ENCODE measurements at places on chromosomes 11 and 22. TPM values are rescaled to one million over a fixed set of nuclear protein-coding genes. Genes with fewer than 3 reads are reported as not detected.

- H3K4me1 ChIP-seq: no peaks in the 10 kb centered on the region
- H3K4me3 ChIP-seq: no peak overlapping the region
- peak; percentile 45 for DNase-seq
- no peaks in the 10 kb centered on the region for H3K36me3 ChIP-seq
- no peak overlapping the region for H3K27ac ChIP-seq
Observed at GRCh38 chr22:36194971-36195370, 6.6 kb downstream of the APOL4 start.

- H3K4me1 ChIP-seq: no peaks in the 10 kb centered on the region
- no peak overlapping the region for H3K27ac ChIP-seq
- no peaks in the 10 kb centered on the region for H3K27me3 ChIP-seq
- DNase-seq: no peak
- H3K36me3 ChIP-seq: no peaks in the 10 kb centered on the region
Observed at GRCh38 chr11:106384429-106384828, 307.0 kb downstream of the AASDHPPT start.

DNA sequence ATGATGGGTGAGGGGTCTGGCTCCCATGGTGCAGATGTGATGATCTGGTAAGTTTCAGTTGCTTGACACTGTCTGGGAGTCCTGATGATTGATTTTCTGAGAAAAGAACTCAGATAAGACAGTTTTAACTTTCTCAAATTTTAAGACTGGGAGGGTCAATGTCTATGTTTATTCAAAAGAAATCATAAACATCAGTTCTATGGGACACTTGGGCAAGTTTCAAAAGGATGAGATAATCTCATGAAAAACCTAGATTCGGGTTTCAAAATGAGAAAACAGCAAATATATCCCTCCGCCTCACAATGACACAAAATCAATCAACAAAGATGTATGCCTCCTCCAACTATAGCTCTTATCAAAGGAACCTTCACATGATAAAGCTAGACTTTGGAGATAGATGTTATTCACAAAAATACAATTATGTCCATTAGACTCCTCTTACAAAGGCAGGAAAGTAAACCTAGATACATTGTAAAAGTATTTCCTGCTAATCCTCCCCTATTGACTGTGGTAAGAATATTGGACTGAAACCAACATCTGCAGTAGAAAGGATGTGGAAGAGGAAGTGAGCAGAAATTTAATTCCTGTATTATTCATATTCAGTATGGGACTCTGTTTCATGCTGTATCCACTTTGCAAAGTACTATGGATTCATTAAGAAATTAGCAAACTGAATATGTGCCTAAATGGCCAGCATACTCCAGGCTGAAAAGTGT lies 21.6 kb downstream of the SVIP start:
- H3K27me3 ChIP-seq: no peaks in the 10 kb centered on the region
- H3K36me3 ChIP-seq: no peaks in the 10 kb centered on the region
- DNase-seq: no peak
- H3K4me3 ChIP-seq: no peak overlapping the region

DNA sequence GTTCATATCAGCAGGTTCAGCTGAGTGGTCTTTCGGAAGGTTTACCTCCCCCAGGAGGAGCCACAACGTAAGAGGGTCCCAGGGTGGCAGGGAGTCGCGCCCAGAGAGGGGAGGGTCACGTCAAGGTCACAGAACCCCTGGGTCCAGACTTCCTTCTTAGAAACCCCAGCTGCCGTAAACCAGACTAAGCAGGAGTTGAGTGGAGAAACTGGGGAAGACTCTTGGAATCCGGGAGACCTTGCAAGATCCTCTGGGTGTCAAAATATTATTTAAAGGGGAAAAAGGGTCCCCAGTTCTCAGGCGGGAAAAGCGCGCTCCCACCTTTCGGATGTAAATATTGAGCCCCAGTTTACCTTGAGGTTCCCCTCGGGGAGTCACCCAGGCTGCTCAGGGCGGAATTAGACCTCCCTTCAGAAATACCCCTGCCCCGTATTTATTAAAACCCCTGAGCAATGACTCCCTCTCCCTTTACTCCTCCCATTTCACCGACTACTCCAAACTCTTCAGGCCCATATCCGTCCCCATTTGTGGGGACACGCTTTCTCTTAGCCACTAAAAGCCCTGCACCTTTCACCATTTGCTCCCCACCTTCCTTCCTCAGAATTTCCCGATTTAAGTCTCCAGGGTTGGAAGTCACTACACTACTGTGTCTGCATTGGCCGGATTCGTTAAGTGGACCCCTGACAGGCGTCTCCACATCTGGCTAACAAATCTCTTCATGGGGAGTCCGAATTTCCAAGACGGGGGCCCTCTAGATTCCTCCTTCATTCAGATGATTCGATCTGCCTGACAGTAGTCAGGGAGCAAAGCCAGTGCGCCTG lies 4.2 kb downstream of the SLC17A6 start:
- no peaks in the 10 kb centered on the region for H3K36me3 ChIP-seq
- H3K27me3 ChIP-seq: peaks cover 56% of the 10 kb centered on the region
- H3K27ac ChIP-seq: no peak overlapping the region
- H3K4me3 ChIP-seq: no peak overlapping the region

- no peak overlapping the region for H3K4me3 ChIP-seq
- no peaks in the 10 kb centered on the region for H3K36me3 ChIP-seq
- no peak for DNase-seq
- H3K4me1 ChIP-seq: peaks cover 10% of the 10 kb centered on the region
Observed at GRCh38 chr11:69700278-69701140, 3.3 kb downstream of the FGF19 start.

SLC29A2 gene
- total RNA-seq: 28.3 TPM

EIF3M gene
- total RNA-seq: 190 TPM

DNA sequence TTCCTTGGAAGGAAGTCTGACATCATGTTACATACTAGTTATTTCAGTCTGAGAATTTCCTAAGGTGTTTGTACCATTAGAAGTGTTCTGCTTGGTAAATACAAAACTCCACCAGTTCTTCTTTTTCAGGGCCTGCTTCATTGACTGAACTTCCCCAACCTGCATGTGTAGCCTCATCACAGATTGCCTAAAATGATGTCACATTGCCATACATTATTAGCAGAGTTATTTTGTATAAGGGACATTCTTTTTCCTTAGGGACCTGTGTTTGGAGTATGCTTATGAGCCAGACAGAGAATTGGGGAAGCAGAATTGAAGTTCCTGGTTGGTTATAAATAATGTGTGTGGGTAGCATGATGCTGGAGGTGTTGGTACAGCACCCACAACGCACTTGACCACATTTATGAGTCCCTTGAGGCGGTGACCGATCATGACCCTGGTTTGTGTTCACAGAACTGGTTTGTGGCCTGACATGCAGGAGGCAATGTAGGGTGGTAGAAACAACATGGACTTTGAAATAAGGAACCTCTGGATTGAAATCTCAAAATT lies 16.4 kb upstream of the MMP7 start:
- H3K36me3 ChIP-seq: no peaks in the 10 kb centered on the region
- H3K27ac ChIP-seq: no peak overlapping the region
- H3K27me3 ChIP-seq: no peaks in the 10 kb centered on the region

GRCh38 chr22:44116331-44116730 lies 64.4 kb upstream of the PARVG start:
- H3K4me3 ChIP-seq: no peak overlapping the region
- no peaks in the 10 kb centered on the region for H3K36me3 ChIP-seq
- H3K27ac ChIP-seq: no peak overlapping the region
- no peak for DNase-seq
- no peaks in the 10 kb centered on the region for H3K4me1 ChIP-seq

Measured in colonic mucosa (tissue), 4 donors.